Activated T-cell treated with anti-CD3 and anti-CD28 coated beads for 24 hours (primary cell): ENCODE measurements at places on chromosomes 13 and 19.

GRCh38 chr13:111166882-111167675 is 52.0 kb downstream of the ARHGEF7 start:
- no peak for DNase-seq

DNA sequence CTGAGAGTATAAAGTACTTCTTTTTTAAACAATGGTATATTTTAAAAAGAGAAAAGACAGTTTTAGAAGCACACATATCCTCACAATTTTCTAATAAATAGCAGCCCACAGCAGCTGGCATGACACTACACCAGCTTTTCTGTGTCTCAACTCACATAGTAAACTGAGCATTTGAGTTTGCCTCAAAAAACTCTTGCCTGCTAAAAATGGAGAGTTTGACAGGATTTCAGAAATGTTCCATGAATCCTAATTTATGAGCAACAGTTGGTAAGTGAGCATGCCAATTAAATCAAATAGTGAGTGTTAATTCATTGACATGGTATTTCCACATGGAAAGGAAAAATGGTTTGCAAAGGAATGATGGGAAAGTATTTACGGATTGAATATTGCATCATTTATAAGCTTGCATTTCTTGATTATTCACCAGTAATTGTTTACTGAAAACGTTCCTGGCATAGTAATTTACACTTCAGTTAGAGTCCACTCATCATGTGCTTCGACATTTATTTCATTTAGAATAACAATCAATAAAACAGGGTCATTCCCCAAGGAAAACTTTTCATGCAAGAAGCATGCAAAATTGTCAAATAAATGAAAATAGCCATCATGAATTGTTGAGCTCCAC is 323.0 kb downstream of the EFNB2 start:
- DNase-seq, result no peak

DNA sequence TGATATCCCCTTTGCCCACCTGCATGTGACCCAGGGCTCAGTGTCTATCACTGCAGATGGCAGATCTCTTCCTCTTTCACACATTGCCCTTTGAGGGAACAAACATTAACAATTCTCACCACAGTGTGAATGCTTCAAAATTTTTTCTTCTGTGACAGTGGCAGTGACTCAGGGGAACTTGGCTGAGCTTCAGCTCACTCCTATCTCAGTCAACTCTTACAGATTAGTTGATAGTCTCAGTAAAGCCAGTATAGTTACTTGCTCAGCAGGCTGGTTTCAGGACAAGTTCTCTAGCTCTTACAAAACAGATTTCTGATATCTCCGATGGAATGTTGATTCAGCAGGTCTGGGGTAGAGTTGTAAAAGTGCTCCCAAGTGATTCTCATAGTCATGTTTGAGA is 166.9 kb downstream of the DLEU7 start:
- no peak for DNase-seq

DNA sequence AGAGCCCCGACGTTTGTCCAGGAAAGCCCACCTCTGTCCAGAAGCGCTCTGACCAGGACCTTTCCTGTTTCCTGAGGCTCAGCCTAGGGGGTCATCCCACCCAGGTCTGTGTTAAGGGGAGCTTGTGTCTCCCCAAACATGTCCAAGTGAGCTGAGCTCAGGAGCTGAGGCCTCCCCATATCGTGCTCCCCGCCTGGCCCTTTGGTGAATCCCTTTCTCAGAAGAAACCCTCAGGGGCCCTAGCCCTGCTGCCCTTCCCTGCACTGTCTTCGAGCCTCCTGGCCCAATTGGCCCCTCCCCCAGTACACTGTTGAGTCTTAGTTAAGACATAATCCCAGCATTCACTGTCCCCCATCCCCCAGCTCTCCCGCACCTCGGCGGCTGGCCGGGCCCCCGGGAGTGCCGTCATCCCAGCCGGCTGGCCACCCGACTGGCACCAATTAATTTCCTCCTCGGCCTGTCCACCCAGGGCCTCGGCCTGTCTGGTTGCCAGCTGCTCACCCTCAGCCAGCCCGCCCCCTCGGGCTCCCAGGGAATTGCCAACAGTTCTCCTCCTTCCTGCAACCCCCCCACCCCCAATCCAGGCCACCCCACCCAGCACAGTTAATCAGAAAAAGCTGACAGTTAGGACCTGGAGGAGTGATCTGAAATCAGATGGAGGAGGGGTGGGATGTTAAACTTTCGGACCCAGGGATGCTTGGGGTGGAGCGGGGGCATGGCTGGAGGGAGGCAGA is 13.6 kb downstream of the IER2 start:
- no peak for DNase-seq

GRCh38 chr13:40438999-40439797 is 227.2 kb downstream of the FOXO1 start:
- DNase-seq, result peak; percentile 25

- no peak for DNase-seq
These were observed 189.7 kb downstream of the SHISA2 start for GRCh38 chr13:25862156-25862555.

- peak; percentile 24 for DNase-seq
These were observed 718 bp downstream of the CDK8 start for GRCh38 chr13:26254583-26255111.

- no peak for DNase-seq
These were observed 603 bp downstream of the ZC3H13 start for GRCh38 chr13:46051968-46052318.

DNA sequence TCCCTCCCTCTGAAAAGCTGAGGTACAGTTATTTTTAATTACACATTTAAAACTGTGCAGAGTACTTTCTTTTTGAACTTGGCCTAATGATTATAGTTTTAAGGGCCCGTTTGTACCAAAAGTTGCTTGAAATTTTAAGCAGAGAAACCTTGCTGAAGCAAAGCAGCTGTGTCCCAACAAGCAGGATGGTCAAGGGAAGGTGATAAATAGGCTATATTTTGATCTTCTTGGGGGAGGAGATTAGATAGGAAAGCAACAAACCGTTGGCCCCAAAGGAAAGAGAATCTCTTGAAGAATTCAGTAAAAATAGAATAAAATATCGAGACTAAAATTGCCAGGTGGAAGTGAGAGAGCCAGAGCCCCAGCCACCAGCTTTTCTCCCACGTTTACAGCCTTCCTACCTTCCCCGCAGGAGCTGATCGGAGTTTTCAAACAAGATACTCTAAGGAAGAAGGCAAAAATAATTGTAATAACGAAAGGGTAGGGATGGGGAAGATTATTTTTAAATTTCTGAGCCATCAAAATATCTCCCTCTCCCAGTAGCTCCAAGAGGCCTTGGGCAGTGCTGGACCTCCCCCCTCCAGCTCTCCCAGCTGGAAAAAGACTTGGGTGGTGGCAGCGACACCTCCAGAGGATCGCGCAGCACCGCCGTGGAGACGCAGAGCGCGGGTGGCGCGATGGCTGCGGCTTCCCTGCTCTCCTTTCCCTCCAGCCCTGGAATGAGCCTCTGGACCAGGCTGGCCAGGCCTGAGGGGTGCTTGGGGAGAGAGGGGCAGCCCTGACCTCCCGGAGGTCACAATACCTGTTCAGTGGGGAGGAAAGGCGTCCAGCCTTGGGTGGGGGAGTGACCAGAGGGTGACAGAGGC is 5.8 kb downstream of the ZIC2 start:
- no peak for DNase-seq

DNA sequence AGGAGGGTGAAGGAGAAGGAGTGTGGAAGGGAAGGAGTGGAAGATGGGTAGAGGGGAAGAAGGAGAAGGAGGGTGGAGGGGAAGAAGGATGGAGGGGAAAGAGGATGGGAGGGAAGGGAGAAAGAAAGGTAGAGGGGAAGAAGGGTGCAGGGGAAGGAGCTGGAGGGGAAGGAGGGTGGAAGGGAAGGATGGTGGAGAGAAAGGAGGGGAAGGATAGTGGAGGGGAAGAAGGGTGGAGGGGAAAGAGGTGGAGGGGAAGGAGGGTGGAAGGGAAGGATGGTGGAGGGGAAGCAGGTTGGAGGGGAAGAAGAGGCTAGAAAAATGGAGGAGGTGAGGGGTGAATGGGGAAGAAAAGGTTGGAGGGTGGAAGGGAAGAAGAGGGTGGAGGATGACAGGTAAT is 927.9 kb downstream of the UQCRFS1 start:
- DNase-seq, result no peak

DNA sequence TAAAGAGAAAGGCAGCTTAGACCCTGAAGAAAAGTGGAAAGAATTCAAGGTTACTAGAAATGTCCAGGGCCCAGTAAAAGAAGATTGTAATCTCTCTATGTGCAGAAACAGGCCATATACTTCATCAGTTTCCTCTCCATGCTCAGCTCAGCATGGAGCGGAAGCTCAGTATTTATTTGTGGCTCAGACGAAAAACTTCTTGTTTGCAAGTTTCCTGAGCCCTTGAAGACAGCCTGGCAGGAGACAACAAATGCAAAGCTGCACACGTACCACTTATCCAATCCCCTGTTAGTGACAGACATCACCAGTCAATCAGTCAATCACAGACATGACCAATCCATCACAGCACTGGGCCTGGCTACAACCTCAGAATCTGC is 8.1 kb upstream of the KLF2 start:
- DNase-seq, result no peak

GRCh38 chr13:49208619-49209018 is 11.5 kb upstream of the MLNR start:
- DNase-seq, result no peak

- no peak for DNase-seq
These were observed 640 bp upstream of the MIDN start for GRCh38 chr19:1247748-1248138.

GRCh38 chr13:98934243-98934642 is 43.6 kb downstream of the DOCK9 start:
- no peak for DNase-seq

GRCh38 chr13:50847501-50847900 is 4.0 kb upstream of the DLEU7 start:
- DNase-seq, result no peak

- DNase-seq, result peak; percentile 79
These were observed 62.6 kb downstream of the KDM4B start for GRCh38 chr19:5031231-5032100.

DNA sequence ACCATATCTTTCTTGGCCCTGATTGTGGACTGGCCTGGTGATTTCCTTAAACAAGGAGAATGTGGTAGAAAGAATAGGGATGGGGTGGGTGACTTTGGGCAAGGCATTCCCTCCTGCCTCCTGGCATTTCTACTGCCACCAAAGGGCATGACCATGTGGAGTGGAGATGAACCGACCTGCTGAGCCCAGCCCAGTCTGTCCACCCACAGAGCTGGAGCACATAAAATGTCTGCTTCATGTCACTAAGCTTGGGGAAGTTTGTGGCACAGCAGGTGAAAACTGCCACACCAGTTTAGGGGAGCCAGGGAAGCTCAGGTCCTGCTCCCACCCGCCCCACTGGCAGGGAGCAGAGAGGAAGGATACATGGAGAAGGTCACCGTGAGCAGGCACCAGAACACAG is 6.3 kb downstream of the TMEM161A start:
- DNase-seq, result no peak

DNA sequence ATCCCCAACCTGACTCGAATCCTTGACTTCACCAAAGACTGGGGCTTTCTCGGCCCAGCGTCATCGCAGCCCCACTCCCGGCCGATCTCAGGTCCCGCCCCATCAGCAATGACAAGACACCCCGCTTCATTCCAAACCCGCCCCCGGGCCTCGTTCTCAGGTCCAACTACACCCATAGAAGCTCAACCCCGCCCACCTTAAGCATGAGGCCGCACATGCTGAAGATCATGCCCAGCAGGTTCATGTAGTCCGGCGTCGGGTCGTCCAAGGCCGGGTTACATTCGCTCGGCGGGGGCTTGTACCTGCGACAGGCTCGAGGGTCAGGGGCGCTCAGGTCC is 2.3 kb downstream of the WDR83 start:
- peak; percentile 39 for DNase-seq

GRCh38 chr13:66634384-66634783 is 595.8 kb downstream of the PCDH9 start:
- no peak for DNase-seq

DNA sequence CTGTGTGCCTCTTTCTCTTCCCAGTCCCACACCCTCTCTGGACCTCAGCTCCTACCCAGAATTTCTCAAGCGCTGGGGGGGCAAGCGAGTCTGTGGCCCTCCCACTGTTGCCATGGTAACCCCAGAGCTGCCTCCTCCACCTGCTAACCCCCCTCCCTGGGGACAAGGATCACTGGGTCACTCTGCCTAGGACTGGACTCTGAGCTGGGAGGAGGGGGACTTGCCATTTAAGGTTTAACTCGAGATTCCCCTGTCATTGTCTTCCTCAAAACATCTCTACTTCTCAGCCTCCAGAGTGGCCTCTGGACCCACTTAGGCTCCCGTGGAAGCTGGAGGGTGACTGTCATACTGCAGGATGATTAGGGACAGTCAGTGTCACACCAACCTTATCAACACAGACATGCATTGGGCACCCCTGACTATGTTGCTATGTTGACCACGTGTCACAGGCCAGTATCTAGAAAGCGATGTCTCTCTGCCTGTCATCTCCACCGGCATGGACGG is 2.2 kb downstream of the PALM3 start:
- no peak for DNase-seq

GRCh38 chr13:34864671-34865070 is 77.4 kb upstream of the NBEA start:
- DNase-seq, result no peak

GRCh38 chr13:43629691-43630480 is 156.9 kb downstream of the ENOX1 start:
- DNase-seq, result no peak

GRCh38 chr13:66461021-66461420 is 769.1 kb downstream of the PCDH9 start:
- no peak for DNase-seq
